ENCODE measurements at places on chromosomes 2 and 18. TPM values are rescaled to one million over a fixed set of nuclear protein-coding genes. Genes with fewer than 3 reads are reported as not detected.

The TBR1 gene
- polyA plus RNA-seq, result not detected

DNA sequence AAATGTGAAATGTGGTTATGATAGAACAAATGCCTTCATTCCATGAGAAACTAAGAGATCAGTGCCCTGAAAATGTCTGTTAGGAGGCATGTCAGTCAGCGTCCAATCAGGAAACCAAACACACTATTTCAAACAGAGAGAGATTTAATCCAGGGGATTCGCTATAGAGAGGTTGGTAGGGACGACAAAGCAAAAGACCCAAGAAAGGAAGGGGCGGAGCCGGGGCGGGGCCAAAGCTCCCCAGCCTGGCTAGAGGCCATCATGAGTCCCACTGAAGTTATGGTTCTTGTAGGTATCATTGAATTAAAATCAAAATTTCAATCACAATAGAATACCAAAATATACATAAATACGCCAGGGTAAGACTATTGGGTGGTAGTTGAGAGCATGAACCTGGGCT lies 32.9 kb upstream of the RNF149 start:
- DNase-seq, result no peak

DNA sequence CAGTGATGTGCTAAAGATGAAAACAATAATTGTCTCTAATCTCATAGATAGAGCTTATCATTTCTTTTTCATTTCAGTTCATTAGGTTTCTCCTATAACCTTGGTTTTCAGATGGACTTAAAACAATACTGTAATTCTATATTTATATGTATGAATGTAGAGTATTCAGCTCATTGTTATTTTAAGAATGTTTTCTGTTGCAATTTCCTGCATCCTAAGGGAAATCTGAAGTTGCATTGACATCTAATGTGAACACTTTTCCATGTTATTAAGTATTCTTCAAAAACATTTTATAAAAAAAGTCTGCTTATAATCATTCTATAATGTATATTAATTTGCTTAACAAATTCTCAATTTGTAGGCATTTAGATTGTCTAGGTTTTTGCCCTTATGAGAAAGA lies 288.9 kb downstream of the XIRP2 start:
- DNase-seq, result no peak

DNA sequence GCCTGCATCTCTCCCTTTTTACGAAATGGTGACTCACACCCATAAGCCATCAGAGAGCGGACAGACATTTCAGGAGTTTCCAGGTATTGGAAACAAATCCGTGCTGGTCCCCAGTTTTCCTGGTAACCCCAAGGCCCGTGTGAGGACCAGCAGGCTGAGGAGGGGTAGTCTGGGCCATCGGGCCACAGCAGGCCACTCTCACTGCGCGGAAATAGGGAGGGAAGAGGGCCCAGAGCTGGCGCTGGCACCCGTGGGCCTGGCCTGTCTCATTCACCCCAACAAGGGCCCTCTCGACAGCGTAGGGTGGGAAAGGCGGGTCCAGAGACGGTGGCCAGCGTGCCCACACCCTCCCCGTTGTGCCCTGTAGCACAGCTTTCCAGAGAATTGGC lies 13.7 kb upstream of the FAHD2A start:
- no peak for DNase-seq
